ENCODE measurements at places on chromosomes 5 and 9. TPM values are rescaled to one million over a fixed set of nuclear protein-coding genes. Genes with fewer than 3 reads are reported as not detected.

NXNL2 gene
- not detected for total RNA-seq

PLAC8L1 gene
- not detected for total RNA-seq

CDH12 gene
- not detected for total RNA-seq

ANKRD18B gene
- not detected for total RNA-seq

PCDHB14 gene
- total RNA-seq: 1.1 TPM

TNC gene
- total RNA-seq: 58.4 TPM

ADGRD2 gene
- not detected for total RNA-seq

RORB gene
- total RNA-seq: 0.94 TPM

MARCOL gene
- not detected for total RNA-seq

SH3PXD2B gene
- 5.8 TPM for total RNA-seq

PTGES gene
- total RNA-seq: 8.7 TPM

GARIN3 gene
- not detected for total RNA-seq

SLC4A9 gene
- total RNA-seq: 2.5 TPM

BTNL9 gene
- total RNA-seq: 8.3 TPM

SPINK7 gene
- not detected for total RNA-seq

HBEGF gene
- 41.0 TPM for total RNA-seq

PPP6C gene
- total RNA-seq: 18.2 TPM

INSL6 gene
- total RNA-seq: not detected

DMGDH gene
- total RNA-seq: 1.9 TPM

GOLGA1 gene
- 31.0 TPM for total RNA-seq

ZNF346 gene
- 27.3 TPM for total RNA-seq

DNAJC21 gene
- total RNA-seq: 37.8 TPM

Measured in Peyer's patch (tissue), 4 donors.